Mammary epithelial cell (primary cell): ENCODE measurements at places on chromosomes 11 and 22.

DNA sequence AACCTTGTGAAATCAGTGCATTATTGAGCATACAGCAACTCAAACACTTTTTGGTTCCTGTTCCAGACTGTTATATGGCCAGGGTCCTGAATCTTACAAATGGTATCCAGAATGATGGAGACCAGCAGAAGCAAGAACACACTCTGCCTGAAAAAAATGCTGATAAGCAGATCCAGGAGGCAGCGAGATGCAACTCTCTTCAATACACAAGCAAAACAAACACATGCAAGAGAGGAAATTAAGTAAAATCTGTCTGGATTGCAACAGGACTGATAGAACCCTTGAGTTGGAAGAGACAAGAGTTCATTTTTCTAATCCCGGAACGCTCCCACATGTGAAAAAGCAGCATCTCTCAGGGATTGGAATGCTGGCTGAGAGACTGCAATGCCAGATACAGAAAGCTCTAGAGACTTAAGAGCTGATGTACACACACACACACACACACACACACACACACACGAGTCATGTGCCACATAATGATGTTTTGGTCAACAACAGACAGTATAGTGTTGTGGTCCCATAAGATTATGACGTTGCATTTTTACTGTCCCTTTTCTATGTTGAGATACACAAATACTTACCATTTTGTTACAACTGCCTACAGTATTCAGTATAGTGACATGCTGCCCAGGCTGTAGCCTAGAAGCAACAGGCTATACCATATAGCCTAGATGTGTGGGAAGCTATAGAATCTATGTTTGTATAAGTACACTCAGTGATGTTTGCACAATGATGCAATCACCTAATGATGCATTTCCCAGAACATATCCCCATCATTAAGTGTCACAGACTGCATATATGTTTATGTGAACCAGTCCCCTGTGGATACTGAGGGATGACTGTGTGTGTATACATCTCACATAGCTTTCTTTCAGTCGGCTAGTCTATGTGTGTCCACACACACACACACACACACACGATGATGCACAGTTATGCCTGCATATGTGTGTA, 406.6 kb downstream of the LARGE1 start:
- no peak for DNase-seq

DNA sequence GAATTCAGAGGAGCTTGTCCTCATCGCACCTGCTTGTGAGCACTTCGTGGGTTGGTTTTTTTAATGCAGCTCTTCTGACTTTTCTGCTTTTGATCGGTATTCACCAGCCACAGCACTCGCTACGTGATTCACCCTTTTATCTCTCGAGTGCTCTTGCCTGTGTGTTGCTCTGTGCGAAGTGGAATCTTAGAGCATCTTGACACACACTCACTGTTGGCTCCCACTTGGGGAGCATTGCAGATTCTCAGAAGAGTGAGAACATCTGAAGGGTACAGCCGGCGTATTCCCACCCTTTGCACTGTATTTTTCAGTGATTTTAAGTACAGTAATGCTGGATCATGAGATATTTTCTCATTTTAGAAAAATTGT, 10.9 kb downstream of the TNNT3 start:
- no peak for DNase-seq

GRCh38 chr11:88383447-88383846, 45.9 kb upstream of the CTSC start:
- DNase-seq, result no peak

- no peak for DNase-seq
These were observed 4.2 kb upstream of the UPK3A start for GRCh38 chr22:45280587-45280980.

DNA sequence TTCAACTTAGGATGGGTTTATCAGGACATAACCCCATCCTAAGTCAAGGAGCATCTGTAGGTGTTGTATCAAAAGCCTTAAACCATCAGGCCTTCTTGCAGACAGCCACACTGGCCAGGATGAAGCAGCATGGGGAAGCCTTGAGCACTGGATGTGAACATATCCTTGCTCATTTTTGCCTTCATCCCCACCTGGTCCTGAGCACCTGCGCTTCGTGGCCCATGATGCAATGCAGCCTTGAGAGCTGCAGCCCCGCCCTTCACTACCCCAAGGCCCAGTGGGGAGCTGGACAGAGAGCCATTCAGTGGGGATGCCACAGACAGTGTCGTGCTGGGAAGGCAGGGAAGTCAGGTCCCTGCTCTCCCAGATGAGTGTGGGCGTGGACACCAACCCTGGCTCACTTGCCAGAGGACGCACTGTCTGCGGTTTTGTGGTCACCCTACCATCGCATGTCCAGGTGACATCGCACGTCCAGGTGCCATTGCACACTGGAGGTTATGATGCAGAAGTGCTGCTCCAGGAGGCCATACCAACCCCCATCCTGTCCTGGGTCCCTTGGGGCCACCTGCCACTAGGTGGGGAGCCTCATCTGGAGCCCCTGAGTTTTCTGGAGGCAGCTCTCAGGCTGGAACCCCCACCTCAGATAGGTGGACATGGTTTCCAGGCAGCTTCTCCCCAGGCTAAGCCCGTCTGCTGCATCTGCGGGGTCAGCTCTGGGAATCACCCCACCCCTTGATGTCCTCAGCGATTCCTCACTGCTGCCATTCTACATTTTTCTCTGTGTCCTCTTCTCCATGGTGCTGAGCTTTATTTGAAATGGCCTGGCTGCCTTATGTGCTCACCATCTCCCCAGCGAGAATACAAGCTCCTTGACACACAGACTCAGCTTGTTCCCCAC, 14.4 kb downstream of the GNAZ start:
- no peak for DNase-seq

DNA sequence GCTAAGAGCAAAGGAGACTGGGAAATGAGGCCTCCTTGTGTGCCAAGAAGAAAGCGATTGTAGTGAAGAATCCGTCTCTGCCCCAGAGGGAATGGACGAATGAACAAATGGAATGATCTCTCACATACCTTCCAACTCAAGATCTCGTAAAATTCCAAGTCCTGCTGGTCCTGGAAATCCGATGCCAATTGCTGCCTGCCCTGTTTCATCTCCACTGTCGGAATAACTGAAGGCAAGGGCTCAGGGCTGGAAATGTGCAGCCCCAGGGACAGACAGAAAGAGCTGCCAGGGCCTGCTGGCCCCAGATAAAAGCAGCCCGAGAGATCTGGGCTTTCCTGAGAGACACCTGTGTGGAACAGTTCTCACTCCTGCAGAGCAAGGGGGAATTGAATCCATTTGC, 120.9 kb downstream of the MN1 start:
- DNase-seq, result no peak

GRCh38 chr11:70135625-70136059, 57.5 kb downstream of the ANO1 start:
- DNase-seq, result no peak

DNA sequence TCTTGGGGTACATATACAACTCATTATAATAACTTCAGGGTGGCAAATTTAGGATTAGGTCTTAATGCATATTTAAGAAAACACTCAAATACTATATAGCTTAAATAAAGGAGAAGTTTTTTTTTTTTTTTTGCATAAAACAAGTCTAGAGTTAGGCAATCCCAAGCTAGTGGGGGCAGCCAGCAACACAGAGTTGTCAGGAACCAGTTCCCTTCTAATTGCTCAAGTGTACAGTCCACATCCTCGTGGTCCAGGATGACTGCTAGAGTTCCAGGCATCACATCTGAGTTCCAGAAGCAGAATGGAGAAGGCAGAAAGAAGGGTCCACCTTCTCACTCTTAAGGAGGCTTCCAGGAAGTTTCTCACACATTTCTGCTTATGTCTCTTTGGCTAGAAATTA, 261.9 kb upstream of the PLET1 start:
- no peak for DNase-seq

- no peak for DNase-seq
These were observed at the start of gene TSPAN18 for GRCh38 chr11:44726283-44727113. Gene TSPAN18, plus strand, starts transcription at chr11:44726962. Its CDS starts 179,455 bp downstream, at chr11:44906417.

- DNase-seq, result no peak
These were observed 26.6 kb downstream of the EMID1 start for GRCh38 chr22:29231971-29232959.

- DNase-seq, result no peak
These were observed 227.7 kb upstream of the TENM4 start for GRCh38 chr11:79668575-79668974.

- DNase-seq, result no peak
These were observed 91.2 kb downstream of the TEAD1 start for GRCh38 chr11:12765428-12765827.
